ENCODE measurements at places on chromosomes 2 and 18. TPM values are rescaled to one million over a fixed set of nuclear protein-coding genes. Genes with fewer than 3 reads are reported as not detected.

- DNase-seq: no peak
Measured at GRCh38 chr2:85441864-85442263, 23.4 kb downstream of the SH2D6 start.

- DNase-seq: no peak
Measured at GRCh38 chr2:141899740-141900139, 231.1 kb downstream of the LRP1B start.

MCFD2 gene
- total RNA-seq: 61.9 TPM

- DNase-seq: no peak
Measured at GRCh38 chr2:239751679-239752355, 273.3 kb downstream of the NDUFA10 start.

DNA sequence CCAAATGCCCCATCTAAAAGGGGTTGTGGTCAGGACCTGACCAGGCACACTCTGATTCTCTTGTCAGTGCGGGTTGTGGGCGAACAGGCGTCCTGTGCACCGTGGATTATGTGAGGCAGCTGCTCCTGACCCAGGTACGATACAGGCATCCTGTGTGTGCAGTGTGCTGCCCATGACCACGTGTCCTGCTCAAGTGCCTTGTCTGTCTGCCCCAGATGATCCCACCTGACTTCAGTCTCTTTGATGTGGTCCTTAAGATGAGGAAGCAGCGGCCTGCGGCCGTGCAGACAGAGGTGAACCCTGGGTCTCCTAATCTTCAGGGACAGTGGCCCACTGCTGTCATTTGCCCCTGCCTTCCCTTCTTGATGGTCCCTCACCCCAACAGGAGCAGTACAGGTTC is 14.6 kb downstream of the PTPN18 start:
- peak; percentile 90 for DNase-seq

DNA sequence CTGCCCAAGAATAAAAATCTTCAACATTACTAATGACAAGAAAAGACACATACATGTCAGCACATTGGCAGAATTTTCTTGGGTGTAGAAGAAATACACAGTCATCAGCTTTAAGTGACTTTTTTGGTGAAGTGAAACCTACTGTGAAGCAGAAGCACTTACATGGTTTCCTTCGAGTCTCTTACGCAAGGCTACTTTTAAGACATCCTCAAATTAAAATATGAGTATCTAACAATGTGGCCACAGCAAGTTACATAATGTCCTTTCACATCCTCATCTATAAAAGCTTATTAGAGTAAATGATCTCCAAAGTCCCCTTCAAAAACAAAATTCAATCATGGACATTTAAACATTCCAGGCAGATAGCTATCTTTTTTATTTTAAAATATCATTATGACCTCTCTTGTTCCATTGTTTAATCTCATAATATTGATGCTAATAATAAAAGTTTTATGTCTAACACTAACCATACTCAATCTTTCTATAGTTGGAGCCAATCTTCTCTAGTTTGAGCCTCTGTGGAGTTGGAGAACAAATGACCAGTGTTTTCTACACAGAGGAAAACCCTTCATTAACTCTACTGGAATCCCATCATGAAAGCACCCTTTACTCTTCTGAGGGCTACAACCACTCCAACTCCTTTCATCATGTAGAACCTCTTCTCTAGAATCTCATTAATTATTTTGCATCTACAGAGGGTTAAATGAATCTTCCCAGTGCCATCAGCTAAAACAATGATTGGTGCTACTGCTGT is 182.2 kb upstream of the ZFP36L2 start:
- DNase-seq: no peak

OR6B2 gene
- total RNA-seq: not detected

- no peak for DNase-seq
Measured at GRCh38 chr2:52135235-52135634, 1103.3 kb upstream of the NRXN1 start.
